Stimulated activated CD8-positive, alpha-beta memory T cell treated with anti-CD3 and anti-CD28 coated beads, Interleukin-7, amount 100 ng/mL, for 48 hours (primary cell): ENCODE measurements at places on chromosomes 2 and 18.

DNA sequence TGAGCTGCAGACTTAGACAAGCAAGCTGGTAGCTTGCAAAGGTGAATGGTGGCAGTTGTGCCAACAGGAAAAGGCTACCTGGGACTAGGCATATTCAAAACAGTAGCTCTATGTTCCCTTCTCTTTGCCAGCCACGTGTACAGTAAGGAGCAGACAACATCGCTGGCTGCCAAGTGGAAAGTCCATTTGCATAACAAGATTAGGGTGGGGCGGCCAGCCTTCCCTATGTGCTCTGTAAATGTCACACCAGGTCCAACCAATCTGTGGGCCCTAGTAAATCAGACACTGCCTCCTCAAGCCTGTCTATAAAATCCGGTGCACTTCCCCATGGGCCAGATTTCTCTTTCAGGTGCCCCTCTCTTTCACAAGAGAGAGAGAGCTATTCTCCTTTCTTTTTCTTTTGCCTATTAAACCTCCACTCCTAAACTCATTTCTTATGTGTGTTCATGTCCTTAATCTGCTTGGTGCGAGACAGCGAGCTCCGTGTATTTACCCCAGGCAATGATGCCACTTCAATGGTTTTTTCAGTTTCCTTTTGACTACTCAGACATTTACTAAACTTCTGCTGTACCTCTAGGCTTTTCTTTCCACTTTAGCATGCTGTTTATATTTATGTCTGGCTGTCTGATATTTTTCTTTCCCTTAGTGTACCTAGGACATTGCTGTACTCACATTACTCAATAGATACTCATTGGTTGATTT, 297.4 kb upstream of the GCFC2 start:
- DNase-seq = no peak

GRCh38 chr2:170404846-170405245, 226.9 kb downstream of the MYO3B start:
- DNase-seq = no peak

GRCh38 chr2:42009657-42010580, 37.9 kb upstream of the PKDCC start:
- DNase-seq = no peak

DNA sequence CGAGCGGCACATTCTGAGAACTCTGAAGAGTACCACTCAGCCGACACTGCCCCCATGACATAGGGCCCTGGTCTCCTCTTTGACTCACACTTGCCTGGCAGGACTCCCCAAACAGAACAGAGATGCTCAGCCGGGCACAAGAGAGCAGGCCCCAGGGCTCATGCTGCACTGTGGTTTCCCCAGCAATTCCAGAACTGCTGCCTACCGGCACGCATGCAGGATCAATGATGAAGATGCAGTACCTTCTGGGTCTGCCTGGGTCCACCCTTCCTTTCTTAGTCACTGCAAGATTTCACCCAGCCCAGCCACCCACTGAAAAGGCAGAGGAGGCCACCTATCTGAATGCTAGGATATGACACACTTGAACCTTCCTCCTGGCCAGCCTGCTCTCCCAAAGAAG, 49.4 kb downstream of the BCL11A start:
- DNase-seq = no peak

GRCh38 chr2:98385050-98385699, 38.9 kb downstream of the CNGA3 start:
- peak; percentile 50 for DNase-seq

GRCh38 chr18:79596446-79597175, 83.0 kb upstream of the CTDP1 start:
- DNase-seq = no peak

DNA sequence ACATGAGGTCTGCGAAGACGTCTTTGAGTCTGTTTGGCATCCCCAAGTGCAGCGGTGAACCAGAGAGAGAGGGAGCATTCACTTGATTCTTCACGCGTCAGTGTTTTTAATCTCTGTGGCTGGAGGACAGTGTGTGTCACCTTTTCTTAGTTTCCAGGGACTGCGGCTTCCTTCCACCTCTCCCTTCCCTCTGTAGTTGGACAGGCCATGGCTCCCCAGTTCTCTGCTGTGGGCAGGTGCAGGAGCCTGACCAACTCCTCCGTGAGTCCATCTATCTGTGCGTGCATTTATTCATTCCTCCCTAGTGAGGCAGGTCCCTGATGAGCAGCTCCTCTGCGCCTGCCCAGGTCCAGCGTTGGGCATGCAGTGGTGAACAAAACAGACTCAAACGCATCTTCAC, 42.9 kb downstream of the AGAP1 start:
- DNase-seq = no peak

DNA sequence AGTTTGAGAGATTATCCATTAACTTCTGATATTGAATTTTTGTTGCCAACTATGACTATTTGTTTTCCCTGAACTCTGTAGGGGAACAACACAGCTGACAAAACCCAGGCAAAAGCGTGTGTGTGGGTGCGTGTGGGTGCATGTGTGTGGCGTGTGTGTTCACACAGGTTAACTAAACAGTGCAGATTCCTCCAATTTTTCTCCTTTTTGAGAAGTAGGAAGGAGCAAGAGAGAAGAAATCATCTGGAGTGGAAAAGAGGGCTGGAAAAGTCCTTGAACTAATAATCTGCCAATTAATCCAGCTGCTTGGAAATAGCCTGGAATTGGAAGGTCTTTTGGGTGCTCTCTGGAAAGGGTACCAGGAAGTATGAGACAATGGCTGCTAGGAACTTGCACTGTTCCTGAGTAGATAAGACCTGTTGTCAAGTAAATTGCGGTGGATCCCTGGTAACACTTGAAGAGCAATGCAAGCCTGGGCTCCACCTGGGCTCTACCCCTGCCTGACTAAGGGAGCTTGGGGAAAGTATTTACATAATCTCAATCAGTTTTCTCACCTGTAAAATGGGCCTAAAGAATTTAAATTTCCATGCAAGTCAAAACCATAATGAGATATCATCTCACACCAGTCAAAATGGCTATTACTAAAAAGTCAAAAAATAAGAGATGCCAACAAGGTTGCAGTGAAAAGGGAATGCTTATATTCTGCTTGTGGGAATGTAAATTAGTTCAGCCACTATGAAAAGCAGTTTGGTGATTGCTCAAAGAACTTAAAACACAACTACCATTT, 40.5 kb upstream of the IL1R1 start:
- no peak for DNase-seq

- DNase-seq = no peak
Measured at GRCh38 chr18:70273021-70273420, 15.8 kb upstream of the SOCS6 start.

GRCh38 chr2:168678153-168678853, 124.1 kb upstream of the NOSTRIN start:
- no peak for DNase-seq

DNA sequence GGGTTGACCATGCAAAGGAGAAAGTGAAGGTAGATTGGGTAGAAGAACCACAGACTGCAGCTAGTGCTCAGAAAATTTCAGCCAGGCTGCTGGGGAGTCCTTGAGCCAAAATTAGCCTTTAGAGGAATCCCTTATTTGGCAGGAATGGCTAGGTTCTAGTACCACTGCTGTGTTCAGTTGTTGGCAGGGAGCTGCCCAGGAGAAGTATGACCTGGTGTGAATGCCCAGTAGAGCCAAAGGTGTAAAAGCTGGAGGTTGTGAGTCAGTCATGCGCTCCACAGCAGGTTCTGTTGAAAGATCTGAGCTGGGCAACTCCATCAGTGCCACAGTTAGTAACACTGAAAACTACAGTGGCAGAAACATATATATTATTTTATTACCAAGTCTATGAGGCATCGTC, 36.4 kb upstream of the TBR1 start:
- DNase-seq = no peak

- no peak for DNase-seq
Measured at GRCh38 chr2:69639266-69639665, 4.3 kb downstream of the AAK1 start.

DNA sequence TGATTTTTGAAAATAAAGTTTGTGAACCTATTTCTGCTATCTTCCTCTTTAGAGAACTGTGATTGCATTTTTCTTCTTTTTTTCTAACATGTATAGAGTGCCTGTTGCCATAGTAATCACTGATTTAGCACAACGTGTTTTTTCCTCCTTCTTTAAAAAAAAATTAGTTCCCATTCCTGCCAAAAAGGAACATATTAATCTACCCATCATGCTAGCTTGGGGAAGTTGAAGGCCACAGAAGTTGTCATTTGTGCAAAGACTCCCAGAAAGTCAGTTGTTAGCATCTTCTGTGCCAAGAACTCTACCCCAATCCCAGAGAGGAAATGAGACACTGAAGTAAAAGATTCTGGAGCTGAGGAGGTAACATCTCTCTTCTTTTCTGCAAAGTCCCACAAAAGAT, 57.3 kb downstream of the SLC8A1 start:
- DNase-seq = no peak

GRCh38 chr2:195505701-195506100, 151.3 kb upstream of the SLC39A10 start:
- DNase-seq = no peak

DNA sequence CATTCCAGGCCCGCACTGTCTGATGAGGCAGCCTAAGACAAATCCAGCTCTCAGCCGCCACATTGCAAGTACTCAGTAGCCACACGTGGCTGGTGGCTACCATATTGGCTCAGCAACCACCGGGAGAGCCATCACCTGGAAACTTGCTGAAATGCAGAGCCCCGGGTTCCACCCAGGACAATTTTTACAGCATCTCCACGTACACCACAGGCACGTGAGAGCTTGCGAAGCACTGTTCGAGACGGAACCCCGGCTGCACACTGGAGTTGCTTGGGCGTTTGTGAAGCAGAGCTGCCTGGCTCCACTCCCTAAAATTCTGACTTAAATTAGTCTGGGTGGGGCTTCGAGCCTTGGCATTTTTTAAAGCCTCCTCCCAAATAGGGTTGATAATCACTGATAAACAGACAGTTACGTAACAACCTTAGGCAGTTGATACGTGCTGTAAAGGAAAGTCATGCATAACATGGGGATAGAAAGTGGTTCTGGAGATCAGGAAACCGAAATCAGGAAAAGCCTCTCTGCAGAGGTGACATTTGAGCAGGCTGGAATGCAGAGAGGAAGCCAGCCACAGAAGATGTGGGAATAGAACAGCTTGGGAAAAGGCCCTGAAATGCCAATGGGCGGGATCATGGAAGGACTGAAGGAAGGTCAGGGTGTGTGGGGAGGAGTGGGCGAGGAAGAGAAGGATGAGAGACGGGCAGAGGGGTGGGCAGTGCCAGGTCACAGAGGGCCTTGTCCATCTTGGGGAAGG, 6.2 kb downstream of the ASAP2 start:
- DNase-seq = no peak
